ENCODE measurements at places on chromosomes 1 and 21.

GRCh38 chr1:168100315-168101002 is 36.3 kb downstream of the GPR161 start:
- DNase-seq = no peak

DNA sequence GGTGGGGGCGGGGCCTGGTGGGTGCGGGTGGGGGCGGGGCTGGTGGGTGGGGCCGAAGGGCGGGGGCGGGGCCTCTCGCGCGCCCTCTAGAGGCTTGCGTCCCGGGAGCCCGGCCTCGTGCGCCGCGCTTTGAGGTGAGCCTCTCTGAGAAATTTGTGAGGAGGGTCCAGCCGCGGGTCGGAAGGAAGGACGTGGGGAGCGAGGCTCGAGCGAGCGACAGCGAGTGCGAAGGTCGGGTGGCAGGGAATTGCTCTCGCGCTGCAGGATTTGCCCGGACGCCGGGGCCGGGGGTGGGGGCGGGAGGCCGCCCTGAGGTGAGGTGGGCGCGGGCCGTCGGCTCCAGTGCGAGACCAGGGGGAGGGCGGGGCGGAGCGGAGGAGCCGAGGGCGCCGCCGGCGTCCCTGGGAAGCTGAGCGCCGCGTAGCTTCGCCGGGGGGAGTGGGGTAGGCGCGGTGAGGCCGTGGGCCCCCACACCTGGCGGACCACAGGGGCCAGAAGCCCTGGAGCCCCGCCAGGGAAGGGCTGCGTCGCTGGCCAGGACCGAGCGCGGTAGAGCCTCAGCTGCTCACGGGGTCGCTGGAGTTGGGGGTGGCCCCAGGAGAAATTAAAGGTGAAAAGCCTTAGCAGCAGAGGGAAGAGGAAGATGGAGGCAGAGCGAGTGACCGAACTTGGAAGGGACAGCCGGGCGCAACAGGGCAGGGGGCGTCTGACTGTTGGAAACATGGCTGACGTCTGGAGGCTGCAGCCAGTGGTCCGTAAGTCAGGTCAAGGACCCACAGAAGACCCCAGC is 754 bp upstream of the LSS start:
- no peak for DNase-seq

DNA sequence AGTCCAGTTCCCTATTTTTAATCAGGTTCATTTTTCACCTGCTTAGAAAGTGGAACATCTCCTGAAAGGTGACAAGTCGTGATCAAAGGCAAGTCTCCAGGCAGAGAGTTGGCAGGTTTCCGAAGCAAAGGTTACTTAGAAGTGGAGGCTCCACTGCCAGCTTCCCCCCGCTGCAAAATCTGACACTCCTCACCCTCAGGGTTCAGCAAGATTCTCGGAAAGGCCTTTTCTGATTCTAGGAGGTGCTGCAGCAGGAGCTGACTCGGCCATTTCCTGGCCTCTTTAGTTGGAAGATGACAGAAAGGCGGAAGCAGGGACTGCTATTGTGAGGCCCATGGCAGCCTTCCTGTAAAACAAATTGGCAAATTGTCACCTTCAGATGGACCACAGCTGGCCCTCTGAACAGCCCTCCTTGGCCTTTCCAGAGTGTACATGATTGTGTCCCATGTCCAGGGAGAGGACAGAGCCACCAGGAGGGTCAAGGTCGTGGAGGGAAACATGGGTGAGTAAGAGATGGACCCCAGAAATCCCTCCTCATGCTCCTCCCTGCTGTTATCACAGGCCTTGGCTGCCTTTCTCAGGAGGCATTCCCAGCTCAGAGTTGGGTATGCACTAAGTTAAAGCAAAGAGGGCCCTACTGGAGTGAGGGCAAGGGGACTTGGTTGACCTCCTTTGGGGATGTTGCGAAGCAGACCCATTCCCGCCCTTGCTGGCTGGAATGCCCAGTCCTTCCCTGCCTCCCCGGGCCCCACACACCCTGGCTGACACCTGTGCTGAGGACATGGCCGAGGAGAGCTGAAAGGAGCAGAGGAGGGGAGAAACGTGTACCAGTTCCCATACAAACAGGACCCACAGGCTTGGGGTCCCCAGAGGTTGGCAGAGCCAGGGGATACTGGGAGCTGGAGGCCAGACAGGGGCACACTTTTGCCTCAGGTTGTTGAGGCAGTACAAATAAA is 115.5 kb upstream of the IRF2BP2 start:
- DNase-seq = peak; percentile 68

- DNase-seq = no peak
These were observed 94.0 kb downstream of the CCDC185 start for GRCh38 chr1:223486932-223487886.

DNA sequence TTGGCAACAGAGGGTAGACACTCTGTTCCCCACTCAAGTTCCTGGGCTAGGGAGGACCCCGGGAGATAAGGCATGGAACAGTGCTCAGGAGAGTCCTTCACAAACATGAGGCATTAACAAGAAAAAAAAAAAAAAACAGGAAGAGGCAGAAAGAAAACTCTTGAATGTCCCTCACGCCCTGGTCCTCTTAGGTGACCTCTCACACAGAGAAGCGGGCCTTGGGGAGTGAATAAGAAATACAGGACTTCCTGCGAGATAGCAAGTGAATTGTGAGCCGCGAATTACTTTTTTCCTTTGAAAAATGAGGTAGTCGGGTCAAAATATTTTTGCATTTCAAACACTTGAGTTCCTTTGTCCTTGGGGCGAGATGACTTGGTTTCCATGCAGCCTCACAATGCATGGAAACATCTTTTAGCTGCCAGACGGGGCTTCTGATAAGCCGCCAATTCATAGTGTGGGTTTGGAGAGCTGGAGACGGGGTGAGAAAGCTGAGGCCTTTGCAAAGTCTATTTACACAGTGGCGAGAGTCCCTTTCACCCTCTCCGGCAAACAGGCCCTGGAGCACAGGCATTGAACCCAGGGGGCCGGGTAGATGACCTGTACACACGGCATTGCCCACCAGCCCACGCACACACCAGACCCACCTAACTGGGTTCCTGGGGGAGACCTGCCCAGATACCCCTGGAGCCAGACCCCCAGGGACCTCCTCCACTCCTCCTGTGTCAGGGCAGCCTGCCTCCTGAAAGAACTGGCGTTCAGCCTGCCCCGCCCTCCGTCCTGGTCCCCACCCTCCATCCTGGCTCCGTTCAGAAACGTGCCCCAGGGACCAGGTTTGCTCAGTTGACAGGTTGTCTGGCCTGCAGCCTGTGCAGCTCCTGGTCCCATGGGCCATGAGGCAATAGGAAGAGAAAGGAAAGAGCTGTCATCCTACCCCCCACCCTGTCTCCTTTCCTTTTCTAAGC is 192.3 kb downstream of the PRDM16 start:
- DNase-seq = no peak

- DNase-seq = no peak
These were observed 44.5 kb upstream of the CCDC190 start for GRCh38 chr1:162905174-162906158.

DNA sequence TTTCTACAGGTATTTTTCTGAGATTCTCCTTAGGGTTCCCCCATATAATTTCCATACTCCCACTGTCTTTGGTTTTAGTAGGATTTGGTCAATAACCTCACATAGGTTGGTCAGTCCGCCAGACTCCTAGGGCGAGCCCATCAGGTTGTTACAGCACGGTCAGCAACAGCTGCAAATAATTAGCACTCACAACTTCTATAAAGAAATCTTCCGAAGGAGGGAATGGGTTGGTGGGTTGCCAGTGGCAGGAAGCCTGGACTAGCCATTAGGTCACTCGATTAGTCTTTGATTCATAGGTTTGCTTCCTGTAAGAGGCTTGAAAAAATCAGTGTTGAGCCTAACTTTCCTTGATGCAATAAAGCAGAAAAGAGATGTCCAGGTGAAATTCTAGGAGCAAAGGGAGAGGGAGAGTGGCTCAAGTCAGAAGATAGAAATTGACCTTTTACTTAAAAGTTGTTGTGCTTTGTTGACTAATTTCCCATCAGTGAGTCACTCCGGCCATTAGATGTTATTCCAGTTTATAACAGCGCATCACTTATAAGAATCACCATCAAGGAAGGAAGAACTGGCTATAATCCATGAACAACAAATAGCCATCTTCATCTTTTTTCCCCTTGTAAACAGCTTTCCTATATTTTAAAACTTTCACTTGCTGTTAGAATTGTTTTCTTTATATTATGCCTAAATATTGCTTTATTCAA is 88.3 kb downstream of the TPR start:
- no peak for DNase-seq

- no peak for DNase-seq
These were observed 122.6 kb downstream of the NTNG1 start for GRCh38 chr1:107263291-107263915.

DNA sequence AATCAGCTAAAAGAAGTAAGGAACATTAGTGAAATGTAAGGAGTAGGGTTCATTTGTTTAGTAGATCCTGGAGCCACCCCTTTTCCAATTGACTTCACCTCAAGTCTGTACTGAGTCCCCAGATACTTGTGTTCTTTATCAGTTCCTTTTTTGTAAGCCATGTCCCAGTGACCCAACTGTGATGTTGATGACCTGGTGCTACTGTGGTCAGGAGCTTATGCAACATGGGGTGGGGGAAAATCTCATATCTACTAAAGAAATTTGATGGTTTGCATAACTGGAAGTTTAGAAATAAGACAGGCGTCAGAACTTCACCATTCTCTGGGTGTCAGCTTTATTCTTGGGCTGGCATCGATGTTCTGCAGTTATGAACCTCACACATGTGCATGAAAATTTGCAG is 120.5 kb downstream of the LRRC7 start:
- no peak for DNase-seq

GRCh38 chr1:31413405-31414001 is 490 bp downstream of the SERINC2 start:
- DNase-seq = no peak

GRCh38 chr1:14565090-14565489 is 33.4 kb upstream of the KAZN start:
- no peak for DNase-seq

GRCh38 chr1:32924881-32925344 is 23.7 kb upstream of the TMEM54 start:
- DNase-seq = no peak

DNA sequence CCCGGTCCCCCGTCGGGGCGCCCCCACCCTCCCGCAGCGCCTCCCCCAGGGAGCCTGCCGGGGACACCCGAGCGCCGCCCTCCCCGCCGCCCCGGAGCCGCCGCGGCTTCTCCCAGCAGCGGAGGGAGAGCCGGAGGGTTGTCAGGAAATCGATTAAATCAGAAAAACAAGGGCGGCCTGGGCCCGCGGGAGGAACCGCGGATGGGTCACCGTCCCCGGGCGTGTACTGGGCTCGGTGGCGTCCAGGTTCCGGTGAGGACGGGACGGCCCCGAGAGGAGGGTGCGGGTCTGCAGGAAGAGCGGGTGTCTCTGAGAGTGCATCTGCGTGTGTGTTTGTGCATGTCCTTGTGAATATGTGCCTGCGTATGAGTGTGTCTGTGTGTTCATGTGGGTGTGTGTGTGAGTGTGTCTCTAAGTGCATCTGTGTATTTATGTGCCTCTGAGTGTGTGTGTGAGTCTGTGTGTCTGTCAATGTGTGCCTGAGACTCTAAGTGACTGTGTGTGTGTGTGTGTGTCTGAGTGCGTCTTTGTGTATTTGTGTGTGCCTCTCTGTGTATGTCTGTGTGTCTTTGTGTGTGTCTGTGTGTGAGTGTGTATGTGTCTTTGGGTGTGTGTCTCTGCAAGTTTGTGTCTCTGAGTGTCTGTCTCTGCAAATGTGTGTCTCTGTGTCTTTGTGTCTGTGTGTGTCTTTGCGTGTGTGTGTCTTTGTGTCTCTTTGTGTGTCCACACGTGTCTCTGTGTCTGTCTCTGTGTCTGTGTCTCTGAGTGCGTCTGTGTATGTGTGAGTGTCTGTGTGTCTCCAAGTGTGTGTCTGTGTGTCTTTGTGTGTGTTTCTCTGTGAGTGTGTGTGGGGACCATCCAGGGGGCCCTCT is 1.1 kb downstream of the SPSB1 start:
- DNase-seq = no peak

DNA sequence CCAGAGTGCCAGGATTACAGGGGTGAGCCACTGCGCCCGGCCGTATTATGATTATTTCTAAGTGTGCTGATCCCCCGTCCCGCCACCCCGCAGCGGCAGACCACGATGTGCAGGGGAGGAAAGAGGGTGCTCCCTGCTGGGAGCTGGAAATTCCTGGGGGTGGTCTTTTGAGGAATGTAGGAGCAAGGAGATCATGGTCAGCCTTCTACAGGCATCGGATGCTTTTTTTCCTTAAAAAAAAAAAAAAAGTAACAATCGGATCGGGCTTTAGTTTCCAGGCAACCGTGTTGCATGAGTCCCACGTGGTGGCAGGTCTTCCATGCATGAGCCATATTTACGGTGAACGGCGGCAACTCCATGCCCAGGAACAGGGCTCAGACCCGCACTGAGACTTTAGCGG is 74.2 kb upstream of the COX20 start:
- no peak for DNase-seq

DNA sequence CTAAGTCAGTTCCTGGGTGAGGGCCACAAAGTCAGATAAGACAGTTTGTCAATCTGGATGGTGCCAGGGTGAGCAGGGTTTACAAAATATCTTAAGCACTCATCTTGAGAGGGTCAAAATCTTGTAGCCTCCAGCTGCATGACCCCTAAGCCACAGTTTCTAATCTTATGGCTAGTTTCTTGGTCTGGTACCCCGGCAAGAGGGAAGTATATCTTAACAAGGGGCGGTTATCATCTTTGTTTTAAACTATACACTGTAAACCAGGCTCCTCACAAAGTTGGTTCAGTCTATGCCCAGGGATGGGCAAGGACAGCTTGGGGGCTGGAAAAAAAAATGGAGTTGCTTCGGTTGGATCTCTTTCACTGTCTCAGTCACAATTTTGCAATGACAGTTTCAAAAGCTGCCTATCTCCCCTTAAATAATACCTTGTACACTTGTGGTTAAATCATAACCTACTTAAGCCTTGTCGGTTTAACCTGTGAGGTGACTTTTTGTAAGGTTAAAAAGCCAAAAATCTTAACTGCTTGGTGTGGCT is 7.8 kb upstream of the CD46 start:
- no peak for DNase-seq

DNA sequence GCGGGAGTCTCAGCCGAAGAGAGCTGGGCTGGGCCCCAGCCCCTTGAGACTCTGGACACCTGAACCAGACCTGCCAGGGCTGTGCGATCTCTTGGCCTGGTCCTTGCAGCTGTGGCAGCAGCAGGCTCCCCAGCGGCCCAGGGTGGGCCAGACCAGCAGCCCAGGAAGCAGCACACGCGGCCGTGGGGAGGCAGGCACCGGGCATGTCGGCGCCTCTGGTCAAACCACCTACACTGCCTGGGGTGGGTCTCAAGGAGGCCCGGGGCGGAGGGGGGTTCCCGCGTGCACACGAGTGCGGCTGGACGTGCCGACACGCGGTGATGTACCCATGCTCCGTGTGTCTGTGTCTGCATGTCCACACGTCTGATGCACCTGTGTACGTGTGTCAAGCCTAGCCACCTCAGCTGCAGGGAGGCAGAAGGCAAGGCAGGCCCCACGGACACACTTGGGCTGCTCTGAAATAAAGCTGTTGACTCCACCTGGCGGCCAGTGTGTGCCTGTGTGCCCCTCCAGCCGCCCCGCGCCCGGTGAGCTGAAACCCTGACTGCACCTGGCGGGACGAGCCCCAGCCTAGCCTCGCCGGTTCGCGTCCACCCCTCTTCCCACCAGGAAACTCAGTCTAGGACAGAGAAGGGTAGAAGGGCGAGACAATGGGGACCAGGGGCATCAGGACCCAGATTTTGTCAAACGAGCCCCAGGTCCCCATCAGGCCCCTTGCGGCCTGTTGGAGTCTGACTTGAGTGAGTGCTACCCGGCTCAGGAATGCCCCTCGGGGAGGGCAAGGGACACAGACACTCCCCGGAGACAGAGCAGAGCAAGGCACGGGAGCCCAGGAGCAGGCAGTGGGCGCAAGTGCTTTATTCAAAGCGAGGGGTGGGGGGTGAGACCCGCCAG is 11.6 kb downstream of the SCNN1D start:
- no peak for DNase-seq

Data from C1 segment of cervical spinal cord (tissue), 14 donors.